ENCODE measurements at places on chromosomes 5 and 9. TPM values are rescaled to one million over a fixed set of nuclear protein-coding genes. Genes with fewer than 3 reads are reported as not detected.

- no peak overlapping the region for H3K4me3 ChIP-seq
- no peak for DNase-seq
- peaks cover 41% of the 10 kb centered on the region for H3K4me1 ChIP-seq
- no peaks in the 10 kb centered on the region for H3K36me3 ChIP-seq
- no peak overlapping the region for H3K27ac ChIP-seq
Observed at GRCh38 chr5:78751872-78752271, 103.3 kb upstream of the LHFPL2 start.

- H3K27ac ChIP-seq: no peak overlapping the region
- peaks cover 8% of the 10 kb centered on the region for H3K36me3 ChIP-seq
- no peaks in the 10 kb centered on the region for H3K27me3 ChIP-seq
- no peak for DNase-seq
Observed at GRCh38 chr9:126404459-126404858, 77.8 kb downstream of the MVB12B start.

- H3K4me1 ChIP-seq: peaks cover 54% of the 10 kb centered on the region
- H3K27me3 ChIP-seq: no peaks in the 10 kb centered on the region
- H3K4me3 ChIP-seq: no peak overlapping the region
- H3K27ac ChIP-seq: no peak overlapping the region
Observed at GRCh38 chr9:127112735-127113161, 9.7 kb downstream of the ANGPTL2 start.

- H3K4me3 ChIP-seq: no peak overlapping the region
- no peaks in the 10 kb centered on the region for H3K36me3 ChIP-seq
- DNase-seq: peak; percentile 57
- no peak overlapping the region for H3K27ac ChIP-seq
- peaks cover 11% of the 10 kb centered on the region for H3K27me3 ChIP-seq
Observed at GRCh38 chr9:38160613-38161215, 91.7 kb upstream of the SHB start.

GRCh38 chr9:81377921-81378320 is 311.4 kb downstream of the TLE1 start:
- no peaks in the 10 kb centered on the region for H3K36me3 ChIP-seq
- H3K27ac ChIP-seq: no peak overlapping the region
- DNase-seq: no peak
- H3K4me3 ChIP-seq: no peak overlapping the region
- H3K4me1 ChIP-seq: no peaks in the 10 kb centered on the region

Gene TMED9
- total RNA-seq: 161 TPM

All from HepG2 (cell line).